Stimulated activated CD4-positive, alpha-beta T cell treated with anti-CD3 and anti-CD28 coated beads, TNF-alpha, amount 100 ng/mL, for 4 hours (primary cell): ENCODE measurements at places on chromosomes 4 and X.

- peak; percentile 8 for DNase-seq
Observed at GRCh38 chrX:104922206-104922621, 298.3 kb downstream of the TEX13A start.

DNA sequence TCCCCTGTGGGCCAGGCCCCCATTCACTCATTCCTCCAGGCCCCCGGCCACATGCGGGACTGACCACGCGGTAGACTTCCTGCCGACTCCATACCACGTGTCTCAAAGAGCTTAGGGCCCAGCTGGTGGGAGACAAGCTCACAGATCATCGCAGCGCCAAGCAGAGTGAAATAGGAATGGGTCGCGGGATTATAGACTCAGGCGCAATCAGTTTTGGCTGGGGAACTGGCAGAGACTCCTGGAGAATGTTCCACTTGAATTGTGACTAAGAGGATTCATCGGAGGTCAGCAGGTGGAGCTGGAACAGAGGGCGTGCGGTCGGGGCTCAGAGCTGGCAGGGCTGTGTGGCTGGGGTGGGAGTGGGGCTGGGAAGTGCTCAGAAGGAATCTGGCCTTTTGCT, 15.6 kb downstream of the ATP2B3 start:
- DNase-seq = no peak

- DNase-seq = no peak
Observed at GRCh38 chr4:166941629-166942028, 292.7 kb downstream of the SPOCK3 start.

- DNase-seq = no peak
Observed at GRCh38 chr4:56128213-56128612, 179.5 kb downstream of the CEP135 start.

DNA sequence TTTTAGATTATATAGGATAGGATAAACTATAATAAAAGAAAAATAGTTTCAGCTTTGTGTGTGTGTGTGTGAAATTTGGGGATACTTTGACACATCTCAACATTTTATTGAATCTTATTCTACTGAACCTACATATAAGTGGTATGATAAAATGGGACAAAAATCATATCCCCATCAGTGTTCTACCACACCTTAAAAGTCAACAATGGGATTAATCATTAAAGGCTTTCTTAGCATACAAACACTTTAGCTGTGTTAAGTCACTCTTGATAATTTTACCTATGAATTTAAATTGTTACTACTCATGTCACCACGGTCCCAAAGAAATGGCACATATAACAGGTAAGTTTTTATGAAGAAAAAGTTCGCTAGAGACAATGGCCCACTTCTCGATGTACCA, 37.7 kb upstream of the LRBA start:
- no peak for DNase-seq

DNA sequence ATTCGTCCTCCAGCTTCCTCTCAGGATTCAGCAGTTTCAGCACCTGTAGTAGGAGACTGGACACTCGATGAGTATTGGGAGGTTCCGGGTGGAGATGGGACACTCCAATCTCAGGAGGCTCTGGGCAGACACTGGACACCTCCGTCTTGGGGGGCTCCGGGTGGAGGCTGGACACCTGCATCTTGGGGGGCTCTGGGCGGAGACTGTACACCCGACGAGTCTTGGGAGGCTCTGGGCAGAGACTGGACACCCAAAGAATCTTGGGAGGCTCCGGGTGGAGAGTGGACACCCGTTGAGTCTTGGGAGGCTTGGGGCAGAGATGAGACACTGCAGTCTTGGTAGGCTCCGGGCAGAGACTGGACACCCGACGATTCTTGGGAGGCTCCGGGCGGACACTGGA, 28.7 kb upstream of the LANCL3 start:
- DNase-seq = no peak

DNA sequence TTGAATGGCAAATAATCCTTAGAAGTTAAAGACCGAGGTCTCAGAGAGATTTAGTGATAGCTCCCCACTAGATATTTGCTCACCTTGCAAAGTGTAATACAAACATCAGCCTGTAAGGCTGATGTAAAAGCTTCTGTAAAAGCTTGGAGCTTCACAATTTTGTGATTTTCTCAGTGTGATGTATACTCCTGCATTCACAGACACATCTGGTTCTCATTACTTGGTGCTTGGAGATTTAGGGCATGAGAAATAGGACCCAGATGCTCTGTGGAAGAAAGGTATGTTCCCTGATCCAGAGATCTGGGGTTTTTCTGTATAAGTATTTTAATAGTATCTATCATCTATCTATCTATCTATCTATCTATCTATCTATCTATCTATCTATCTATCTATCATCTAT, 1664.3 kb downstream of the C4orf33 start:
- DNase-seq = no peak

DNA sequence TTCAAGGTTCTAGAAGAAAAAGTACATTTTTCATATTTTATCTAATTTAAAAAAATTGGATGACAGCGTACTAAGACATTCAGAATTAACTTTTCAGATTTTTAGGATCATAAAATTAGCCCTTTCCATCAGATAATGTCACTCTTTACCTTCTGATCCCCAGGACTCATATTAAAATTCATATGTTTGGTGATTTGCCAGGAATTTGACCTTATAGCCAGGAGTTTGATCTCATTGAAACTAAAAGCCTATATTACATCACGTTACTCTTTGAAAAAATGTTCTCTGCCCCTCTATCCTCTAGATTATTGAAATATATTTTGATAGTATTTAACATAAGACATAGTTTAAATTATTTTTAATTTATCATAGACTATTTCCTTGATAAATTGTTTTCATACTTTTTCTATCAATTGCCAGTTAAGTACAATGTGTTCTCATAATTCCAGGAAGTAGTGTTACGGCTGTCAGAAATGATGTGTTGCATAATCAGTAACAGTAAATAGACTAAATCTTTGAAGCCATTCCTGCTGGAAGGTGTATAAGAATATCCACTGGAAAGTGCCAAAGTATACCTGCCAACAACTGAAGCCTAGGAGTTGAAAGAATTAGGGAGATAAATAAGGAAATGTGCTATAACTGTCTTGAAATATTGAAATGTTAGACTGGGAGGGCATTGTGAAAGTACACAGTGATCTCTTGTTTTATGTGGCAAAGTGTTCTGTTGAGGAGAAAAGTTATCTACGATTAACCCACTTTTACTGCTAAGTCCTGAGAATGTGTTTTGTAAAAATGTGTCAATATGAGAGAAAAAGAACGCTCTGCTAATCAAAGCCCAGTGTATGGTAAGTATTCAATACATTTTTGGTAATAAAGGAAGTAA, 32.9 kb upstream of the PDGFC start:
- no peak for DNase-seq

DNA sequence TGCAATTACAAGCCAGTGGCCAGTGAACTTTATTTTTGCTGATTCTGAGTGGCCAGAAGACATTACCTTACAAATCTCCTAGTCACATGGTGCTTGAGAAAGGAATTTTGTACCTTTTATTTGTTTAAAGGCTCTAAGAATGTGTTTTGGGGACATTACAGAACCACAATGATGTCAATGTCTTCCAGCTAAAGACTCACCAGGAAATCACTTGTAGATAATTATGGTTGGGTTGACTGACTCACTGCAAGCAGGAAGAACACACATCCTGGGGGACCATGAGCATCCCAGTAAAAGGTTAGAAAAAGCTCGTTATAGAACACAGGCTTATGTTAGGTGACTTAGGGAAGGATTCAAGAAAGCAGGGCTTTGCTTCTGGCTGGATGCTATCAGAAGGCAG, 119.4 kb upstream of the FAM9B start:
- DNase-seq = no peak

DNA sequence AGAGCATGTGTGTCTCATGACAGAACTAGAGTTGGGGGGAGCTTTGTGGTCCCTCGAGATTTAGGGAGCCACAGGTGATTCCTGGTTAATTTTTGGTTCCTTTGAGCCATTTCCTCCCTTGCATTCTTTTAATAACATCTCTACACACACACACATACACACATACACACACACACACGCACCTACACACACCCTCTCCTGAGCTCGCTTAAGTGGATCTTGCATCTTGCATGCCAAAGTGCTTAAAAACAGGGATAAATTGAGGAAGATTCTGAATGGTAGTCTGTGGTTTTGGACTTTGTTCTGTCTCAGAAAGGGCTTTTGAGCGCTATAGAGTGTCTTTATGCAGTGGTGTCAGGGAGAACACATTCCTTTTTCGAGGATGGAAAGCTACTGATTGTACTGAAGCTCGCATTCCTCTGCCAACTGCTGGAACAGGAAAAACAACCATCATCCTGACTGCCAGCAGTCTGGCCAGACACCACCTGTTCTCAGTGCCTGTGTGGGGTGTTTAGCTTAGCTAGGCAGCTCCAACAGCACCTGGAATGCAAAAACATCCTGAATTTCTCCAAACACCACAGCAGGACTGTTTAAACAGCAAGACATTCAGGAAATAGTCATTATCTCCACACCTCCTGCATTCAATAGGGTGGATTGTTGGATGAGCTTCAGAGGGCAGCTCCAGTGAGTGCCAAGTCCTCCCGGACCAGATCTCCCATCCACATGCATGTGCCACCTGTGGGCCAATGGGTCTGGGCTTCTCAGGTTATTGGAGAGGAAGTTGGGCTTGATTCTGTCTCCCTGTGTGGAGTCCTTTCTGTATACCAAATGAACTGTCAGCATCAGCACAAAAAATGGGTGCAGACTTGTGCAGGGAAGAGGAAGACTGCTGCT, 21.9 kb upstream of the IGFBP7 start:
- no peak for DNase-seq

GRCh38 chrX:14832151-14832550, 40.7 kb downstream of the FANCB start:
- DNase-seq = no peak

DNA sequence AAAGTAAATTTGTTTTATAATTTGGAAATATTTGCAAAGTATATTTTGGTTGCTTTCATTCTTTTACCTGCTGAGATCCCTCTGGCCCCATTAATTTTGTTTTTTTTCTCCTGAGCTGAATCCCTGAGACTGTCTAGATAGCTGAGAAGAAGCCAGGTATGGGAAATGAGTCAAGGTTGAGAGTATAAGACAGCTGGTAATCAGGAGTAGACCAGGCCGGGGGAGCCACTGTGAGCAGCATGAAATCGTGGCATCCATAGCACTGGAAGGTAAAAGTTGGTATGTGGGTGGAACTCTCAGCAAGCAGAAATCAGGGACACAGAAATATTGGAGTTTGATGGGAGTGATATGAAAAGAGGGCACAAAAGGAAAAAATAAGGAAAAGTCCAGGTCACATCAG, 164.5 kb downstream of the FHIP1A start:
- no peak for DNase-seq

DNA sequence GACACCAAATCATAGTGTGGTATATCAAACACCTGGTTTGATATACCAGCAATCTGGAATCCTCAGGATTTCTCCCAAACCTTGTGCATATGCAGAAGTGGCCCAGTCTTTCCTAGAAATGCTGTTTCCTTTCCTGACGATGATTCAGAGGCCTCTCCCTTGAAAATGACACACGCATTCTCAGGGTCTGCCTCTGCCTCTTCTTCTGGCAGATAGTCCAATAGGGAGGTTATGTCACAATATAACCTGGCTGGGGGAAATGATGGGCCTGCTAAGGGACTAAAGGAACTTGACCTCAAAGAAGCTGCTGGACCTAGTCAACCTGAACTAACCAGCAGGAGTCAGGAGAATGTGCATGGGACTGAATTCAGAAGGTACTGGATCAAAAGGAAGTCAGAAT, 435.2 kb downstream of the IDS start:
- DNase-seq = no peak

- no peak for DNase-seq
Observed at GRCh38 chr4:188399834-188400233, 260.6 kb downstream of the TRIML1 start.

- no peak for DNase-seq
Observed at GRCh38 chr4:169295822-169296221, 25.1 kb upstream of the SH3RF1 start.

GRCh38 chrX:1598021-1598875, 6.8 kb downstream of the AKAP17A start:
- DNase-seq = no peak

- no peak for DNase-seq
Observed at GRCh38 chr4:152348670-152349069, 187.2 kb downstream of the FBXW7 start.

DNA sequence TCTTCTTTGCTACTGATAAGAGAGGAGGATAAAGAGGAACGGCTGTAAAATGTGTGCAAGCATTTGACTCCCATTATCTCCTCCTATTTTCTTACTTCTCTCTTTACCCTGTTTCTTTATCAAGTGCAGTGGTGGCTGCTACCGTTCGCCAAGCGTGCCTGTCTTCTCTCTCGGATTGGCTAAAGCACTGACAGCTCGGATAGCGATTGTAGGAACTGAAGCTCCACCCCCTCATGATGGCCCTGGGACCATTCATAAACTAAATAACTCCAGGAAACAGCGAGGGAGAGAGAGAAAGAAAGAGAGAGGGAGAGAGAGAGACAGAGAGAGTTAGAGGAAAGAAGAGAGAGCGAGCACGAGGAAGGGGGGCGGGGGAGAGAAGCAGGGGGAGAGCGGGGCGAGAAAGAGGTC, 305 bp upstream of the MAB21L2 start:
- no peak for DNase-seq

GRCh38 chrX:54074826-54075225, 30.6 kb upstream of the PHF8 start:
- no peak for DNase-seq

- DNase-seq = no peak
Observed at GRCh38 chr4:19417256-19417655, 834.4 kb upstream of the SLIT2 start.

DNA sequence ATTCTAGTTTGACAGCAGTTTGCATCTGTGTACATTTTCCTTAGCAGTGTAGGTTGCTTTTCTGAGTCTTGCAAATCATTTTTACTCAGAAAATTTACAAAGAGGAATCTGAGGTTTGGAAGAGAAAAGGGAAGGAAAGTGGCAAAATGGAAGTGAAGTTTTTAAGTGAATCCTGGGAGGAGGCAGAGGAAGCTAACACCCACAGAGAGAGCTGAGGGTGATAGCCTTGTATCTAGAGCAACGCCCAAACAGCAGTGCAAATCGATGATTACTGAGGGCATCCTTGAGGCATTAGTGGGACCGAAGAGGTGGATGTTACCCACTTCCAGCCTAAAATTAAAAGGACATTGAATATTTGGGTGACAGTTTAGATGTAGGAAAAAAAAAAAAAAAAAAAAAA, 31.8 kb downstream of the KLF3 start:
- no peak for DNase-seq
